ENCODE measurements at places on chromosomes 5 and 9.
A peak's percentile ranks its signal among the peaks of the same experiment; 100 is the strongest.

GRCh38 chr9:14883310-14883944 is 26.8 kb downstream of the FREM1 start:
- no peak for DNase-seq

DNA sequence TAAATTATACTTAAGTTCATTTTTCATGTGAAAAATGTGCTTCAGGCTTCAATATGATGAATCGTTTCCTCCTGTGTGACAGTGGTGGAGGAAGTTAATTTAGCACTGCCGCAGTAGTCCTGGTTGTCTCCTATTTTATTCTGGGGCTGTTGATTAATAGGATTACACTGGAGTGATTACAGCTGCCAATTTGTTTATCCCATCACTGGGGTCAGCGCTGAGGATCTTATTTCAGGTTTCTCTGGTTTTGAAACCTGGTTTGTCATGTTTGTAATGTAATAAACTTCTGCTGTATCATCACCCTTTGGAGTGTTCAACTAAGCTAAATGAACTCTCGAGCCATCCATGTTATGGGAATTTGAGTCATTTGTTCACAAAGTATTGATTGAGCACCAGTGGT is 241.7 kb upstream of the KCNN2 start:
- DNase-seq = no peak

DNA sequence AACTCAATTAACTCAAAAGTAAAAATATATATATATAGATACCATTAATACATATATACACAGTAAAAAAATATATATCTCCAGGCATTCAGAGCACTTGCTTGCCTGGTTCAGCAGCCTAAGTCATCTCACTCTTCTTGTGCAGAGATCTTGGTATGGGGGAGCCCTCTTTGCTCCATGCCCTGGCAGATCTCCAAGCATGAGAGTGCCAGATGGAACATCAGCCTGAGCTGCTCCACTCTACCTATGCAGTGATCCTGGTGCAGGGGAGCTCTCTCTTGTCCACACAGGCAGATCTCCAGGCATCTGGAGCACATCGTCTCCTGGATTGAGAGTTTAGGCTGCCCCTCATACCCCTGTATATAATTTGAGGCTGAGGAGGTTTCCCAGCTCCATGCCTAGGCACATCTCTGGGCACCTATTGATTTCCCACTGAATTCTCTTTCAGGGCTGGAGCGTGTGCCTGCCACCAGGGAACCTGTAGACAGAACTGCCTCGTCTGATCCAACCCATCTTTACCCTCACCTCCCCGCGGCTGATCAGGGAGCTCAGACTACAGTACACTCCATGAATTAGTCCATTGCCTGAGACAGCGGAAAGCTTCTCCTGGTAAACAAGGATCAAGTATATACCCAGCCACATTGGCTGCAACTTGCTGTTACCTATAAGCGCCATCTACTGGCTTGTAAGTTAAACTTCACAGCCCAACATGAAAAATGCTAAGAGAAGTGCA is 342.4 kb upstream of the GRIA1 start:
- DNase-seq = peak; percentile 73

GRCh38 chr5:34041247-34041972 is 1.6 kb downstream of the C1QTNF3 start:
- DNase-seq = no peak

DNA sequence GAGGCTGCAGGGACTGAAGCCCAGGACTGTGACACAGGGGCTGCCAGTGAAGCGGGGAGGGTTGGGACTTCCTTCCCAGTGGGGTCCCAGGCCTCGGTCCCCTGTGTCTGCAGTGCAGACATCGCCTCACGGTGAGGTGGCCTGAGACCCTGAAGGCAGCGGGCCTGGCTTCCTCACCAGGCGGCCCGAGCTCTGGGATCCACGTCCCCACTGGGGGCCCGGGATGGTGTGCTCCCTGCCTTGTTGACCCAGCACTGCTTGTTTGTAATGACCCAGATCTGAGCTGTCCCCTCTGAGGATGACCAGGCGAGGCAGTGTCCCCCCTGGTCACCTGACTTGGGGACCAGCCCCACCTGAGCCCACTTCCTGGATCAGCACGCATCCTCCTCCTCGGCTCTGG is 53.1 kb downstream of the COL5A1 start:
- no peak for DNase-seq

- DNase-seq = no peak
Measured at GRCh38 chr5:21820527-21820926, 1032.6 kb downstream of the CDH12 start.

DNA sequence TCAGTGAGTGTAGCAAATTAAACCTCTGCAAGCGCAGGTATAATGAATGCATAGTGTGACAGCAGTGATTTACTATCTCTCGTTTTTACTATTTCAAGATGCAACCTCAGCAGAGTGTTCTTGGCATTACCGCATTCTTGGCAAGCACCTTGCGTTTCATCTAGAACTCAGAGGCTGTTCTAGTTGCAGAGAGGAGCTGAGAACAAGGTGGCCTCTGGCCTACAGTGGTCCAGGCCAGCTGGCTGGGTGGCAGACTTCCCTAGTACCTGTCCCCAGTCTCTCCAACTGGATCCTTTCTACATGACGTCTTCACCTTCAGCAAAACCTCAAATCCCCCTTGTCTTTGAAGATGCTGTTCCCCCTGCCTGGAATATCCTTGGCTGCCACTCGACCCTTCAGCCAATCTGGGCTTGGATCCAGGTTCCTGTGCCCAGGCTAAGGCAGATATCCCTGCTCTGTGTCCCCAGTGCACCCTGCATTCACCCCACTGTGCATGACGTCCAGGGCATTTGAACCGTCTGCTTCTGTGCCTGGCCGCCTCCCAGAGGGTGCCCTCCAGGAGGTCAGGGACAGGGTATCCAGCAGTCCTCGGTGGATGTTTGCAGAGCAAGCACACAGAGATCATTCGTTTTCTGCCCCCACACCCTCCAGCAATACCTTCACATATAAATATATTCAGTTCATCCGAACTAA is 120.4 kb upstream of the CPEB4 start:
- no peak for DNase-seq

DNA sequence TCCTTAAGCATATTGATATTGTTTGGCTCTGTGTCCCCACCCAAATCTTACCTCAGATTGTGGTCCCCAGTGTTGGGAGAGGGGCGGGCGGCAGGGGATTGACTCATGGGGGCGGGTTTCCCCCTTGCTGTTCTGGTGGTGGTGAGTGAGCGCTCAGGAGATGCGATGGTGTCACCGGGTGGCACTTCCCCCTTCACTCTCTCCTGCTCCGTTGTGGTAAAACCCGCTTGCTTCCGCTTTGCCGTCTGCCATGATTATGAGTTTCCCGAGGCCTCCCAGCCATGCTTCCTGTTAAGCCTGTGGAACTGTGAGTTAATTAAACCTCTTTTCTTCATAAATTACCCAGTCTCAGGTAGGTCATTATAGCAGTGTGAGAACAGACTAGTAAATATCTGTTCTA is 229.1 kb downstream of the IRX2 start:
- DNase-seq = no peak

Data from endodermal cell (in vitro differentiated cells).